ENCODE measurements at places on chromosomes 4 and X.

- DNase-seq, result peak; percentile 11
Observed at GRCh38 chr4:22473268-22473667, 42.6 kb downstream of the ADGRA3 start.

GRCh38 chr4:177051473-177052060 is 258.1 kb upstream of the NEIL3 start:
- DNase-seq, result peak; percentile 45

- DNase-seq, result peak; percentile 64
Observed at GRCh38 chr4:40055863-40056715, 561 bp upstream of the N4BP2 start.

GRCh38 chr4:94957030-94957429 is 199.3 kb downstream of the BMPR1B start:
- no peak for DNase-seq

- DNase-seq, result no peak
Observed at GRCh38 chrX:54492340-54492739, 3.7 kb downstream of the FGD1 start.

DNA sequence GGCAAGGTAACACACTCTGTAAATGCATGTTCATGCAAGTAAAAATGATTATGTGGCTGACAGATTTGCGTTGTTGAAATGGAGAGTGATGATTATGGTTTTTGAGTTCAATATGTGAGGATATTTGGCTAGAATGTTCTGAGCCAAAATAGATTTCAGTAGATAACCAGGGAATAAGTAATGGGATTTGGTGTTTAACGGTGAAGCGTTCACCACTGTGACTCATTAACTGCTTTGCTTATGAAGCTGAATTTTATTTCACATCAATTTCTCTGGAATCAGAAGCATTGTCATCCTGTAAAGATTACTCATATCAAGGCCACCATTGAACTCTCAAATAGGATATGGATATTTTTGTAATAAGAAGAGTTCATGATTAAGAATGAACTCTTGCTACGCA is 11.7 kb downstream of the AFP start:
- DNase-seq, result no peak

- DNase-seq, result no peak
Observed at GRCh38 chr4:157791236-157791635, 381.6 kb downstream of the GASK1B start.

- peak; percentile 25 for DNase-seq
Observed at GRCh38 chrX:16852617-16853179, 17.5 kb downstream of the RBBP7 start.

DNA sequence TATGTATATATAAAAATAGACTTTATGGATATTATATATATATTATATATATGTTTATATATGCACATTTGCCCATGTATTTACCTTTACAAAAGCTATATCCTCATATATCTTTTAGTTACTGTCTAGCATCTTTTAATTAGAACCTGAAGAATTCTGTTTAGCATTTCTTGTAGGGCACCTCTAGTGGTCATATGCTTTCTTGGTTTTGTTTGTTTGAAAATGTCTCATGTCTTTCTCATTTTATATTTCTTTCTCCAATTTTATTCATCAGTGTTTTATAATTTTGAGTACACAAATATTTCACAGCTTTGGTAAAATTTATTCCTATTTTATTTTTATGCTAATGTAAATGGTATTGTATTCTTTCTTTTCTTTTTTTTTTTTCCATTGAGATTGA is 70.3 kb upstream of the SPIN4 start:
- DNase-seq, result no peak

GRCh38 chr4:70667740-70668535 is 1.6 kb upstream of the JCHAIN start:
- DNase-seq, result no peak

DNA sequence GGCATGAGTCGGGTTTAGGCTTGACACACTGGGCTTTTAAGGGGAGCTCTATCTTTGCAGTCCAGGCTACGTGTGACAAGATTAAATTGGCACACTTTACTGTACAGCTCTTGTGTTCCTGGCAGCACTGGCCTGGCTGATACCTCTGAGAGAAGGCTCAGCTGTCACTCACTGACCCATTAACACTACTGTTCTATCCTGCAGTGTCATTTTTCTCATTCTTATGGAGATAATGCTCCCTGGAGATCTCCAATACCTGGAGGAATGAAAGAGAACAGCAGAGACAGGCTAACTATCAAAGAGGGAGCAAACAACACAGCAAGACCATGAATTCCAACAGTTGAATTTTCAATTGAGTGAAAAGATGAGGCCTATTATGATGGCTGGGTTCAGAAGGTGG is 1.7 kb upstream of the PDHA2 start:
- DNase-seq, result no peak

DNA sequence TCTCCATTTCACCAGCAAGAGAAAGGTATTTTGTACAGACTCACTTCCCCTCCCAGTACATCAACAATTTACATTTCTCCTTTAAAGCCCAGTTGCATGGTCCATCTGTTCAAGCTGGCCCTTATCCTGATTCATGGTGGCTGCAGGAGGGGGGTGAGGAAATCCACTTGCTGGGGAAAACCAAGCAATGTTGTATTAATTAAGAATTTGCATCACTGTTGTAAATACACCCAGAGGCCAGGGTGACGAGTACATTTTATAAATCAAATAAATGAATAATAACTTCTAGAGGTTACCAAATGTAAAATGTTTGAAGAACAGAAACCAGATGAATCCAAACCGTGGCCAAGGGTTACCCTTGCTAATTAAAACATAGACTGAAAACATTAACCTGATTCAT is 395.9 kb upstream of the INTU start:
- no peak for DNase-seq

DNA sequence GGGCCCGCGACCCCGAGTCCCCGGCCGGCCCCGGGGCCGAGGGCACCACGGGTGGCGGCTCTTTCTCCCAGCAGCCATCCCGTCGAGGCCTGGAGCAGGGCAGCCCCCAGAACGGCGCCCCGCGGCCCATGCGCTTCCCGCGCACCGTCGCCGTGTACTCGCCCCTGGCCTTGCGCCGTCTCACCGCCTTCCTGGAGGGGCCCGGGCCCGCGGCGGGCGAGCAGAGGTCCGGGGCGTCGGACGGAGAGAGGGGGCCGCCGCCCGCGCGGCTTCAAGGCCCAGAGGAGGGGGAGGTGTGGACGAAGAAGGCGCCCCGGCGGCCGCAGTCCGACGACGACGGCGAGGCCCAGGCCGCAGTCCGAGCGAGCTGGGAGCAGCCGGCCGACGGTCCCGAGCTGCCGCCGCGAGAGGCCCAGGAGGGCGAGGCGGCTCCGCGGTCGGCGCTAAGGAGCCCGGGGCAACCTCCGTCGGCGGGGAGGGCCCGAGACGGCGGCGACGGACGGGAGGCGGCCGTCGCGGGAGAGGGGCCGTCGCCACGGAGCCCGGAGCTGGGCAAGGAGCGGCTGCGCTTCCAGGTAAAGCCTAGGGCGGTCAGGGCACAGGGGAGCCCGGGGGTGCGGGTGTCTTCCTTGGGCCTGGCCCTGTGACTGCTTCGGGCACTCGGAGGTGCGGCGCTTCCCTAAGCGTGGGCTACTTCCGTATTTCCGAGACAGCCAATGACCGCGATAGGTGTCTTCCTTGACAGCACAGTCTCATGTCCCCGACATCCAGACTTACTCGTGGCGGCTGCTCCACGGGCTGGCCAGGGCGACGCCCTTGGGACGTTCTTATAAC is 845 bp downstream of the ZAR1 start:
- peak; percentile 24 for DNase-seq

- DNase-seq, result no peak
Observed at GRCh38 chr4:12036450-12036849, 607.8 kb upstream of the HS3ST1 start.

GRCh38 chr4:184778325-184778724 is 44.4 kb upstream of the CENPU start:
- DNase-seq, result no peak

GRCh38 chr4:74793757-74794381 is 454 bp downstream of the BTC start:
- DNase-seq, result peak; percentile 13

DNA sequence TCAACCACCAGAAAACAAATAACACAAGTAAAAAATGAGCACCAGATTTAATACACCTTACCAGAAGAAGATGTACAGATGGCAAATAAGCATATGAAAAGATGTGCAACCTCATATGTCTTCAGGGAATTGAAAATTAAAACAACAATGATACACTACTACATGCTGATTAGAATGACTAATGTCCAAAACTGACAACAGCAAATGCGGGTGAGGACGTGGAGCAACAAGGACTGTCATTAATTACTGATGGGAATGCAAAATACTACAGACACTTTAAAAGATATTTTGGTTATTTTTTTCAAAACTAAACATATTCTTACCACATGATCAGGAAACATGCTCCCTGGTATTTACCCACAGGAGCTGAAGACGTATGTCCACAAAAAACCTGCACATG is 140.3 kb downstream of the FRYL start:
- DNase-seq, result no peak

- no peak for DNase-seq
Observed at GRCh38 chr4:153927451-153927850, 138.6 kb upstream of the SFRP2 start.

- no peak for DNase-seq
Observed at GRCh38 chr4:38577462-38577861, 86.5 kb upstream of the KLF3 start.

- no peak for DNase-seq
Observed at GRCh38 chr4:80489798-80490197, 154.3 kb downstream of the CFAP299 start.

DNA sequence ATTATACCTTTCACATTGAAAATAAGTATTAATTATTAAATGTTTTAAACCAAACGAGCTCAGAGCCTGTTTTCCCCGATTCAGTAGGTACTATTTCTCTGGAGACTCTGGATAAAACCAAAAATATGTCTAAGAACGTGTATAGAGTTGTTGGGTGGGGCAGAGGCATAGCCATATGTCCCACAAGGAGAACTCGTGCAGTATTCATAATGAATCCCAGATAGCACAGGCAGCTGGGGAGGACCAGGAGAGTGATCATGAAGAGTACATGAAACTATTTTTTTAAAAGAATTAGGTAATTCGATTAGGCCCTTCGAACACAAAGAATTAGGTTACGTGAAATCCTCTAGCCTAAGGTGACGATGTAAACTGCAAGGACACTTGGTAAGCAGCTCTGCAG is 76.1 kb downstream of the CLDN22 start:
- no peak for DNase-seq

DNA sequence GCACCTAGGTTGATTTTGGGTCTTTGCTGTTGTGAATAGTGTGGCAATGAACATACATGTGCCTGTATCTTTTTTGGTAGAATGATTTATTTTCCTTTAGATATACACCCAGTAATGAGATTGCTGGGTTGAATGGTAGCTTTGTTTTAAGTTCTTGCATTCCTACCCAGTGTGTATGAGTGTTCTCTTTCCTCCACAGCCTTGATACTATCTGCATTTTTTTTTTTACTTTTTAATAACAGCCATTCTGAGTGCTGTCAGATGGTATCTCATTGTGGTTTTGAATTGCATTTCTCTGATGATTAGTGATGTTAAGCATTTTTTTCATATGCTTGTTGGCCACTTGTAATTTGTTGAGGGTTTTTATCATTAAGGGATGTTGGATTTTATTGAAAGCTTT is 351.8 kb upstream of the GNPDA2 start:
- DNase-seq, result no peak

DNA sequence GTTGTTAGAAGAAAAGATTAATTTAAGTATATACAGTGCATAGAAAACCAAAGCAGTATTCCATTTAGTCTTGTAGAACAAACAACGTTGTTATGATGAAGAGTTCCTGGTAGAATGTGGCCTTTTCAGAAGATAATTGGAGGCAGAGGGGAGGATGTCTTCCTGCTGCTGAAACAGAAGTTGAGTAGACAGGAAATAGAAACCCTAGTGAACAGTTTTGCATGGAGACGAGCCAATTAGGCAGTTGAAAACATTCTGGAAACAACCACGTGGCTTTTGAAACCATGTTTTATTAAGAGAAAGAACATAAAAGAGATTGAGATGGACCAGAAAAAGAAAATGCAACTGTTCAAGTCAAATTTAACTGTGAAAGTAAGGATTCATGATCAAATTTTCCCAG is 325.2 kb downstream of the CAMK2D start:
- DNase-seq, result no peak

DNA sequence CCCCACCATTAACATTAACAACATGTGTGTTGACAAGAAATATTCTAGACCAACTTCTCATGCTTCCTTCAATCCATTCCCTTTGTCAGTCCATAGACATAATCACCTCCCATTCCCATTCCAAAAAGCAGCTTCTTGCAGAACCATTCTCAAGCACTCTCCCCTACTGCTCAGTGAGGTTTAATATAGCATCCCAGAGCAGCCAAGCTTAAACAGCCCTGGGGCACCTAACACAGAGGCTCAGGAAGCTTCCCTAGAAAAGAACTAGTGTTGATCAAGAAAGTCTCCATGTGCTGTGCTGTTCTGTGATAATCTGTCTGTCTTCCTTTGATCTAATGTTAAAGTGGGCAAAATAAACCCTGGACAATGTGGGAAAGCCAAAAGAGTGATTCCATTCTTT is 174.2 kb upstream of the NOCT start:
- DNase-seq, result no peak

DNA sequence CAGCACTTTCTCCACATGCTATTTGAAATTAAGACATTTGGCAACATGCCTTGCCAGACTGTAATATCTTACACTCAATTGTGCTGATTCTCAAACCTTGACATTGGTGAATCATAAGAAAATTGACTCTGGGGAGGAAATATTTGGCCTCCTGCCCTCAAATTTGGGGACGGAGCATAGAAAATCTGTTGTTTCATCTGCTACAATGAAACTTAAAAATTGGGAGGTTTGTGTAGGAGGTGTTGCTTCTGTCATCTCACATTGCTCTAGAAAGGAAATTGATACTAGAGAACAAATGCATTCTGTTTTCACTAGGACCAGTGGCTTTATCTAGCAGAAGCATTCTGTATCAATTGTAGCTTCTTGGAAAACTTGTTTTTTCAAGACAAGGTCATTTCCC is 5.3 kb downstream of the OCRL start:
- DNase-seq, result peak; percentile 14

DNA sequence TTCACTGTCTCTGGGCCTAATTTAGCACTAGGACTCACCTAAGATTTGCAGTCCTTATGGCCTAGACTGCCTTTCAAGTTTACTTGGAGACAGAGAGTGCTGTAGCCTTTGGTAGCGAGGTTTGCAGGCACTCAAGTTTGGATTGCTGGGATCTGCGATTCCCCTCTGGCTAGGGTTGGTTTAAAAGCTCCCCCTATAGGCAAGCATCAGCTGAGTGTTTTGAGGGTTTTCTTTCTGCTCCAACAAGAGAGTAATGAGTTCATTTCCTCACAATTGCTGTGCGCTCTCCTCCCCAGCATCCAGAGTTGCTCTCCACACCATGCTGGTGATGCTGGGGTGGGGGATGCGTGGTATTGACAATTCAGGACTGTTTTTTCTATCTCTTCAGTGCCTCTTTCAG is 206.9 kb downstream of the GLUD2 start:
- DNase-seq, result no peak

DNA sequence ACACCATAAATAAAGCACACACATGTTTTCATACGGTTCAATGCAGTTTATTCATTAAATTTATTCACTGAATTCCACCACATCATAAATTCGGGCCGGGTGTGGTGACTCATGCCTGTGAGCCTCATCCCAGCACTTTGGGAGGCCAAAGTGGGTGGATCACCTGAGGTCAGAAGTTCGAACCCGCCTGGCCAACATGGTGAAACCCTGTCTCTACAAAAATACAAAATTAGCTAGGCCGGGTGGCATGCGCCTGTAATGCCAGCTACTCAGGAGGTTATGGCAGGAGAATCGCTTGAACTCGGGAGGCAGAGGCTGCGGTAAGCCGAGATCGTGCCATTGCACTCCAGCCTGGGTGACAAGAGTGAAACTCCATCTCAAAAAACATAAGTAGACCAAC is 131.6 kb downstream of the PDS5A start:
- DNase-seq, result no peak

Data from activated CD8-positive, alpha-beta T cell treated with anti-CD3 and anti-CD28 coated beads for 36 hours (primary cell).